ENCODE measurements at places on chromosomes 6 and 20.

GRCh38 chr6:4381381-4381780, 246.0 kb upstream of the ECI2 start:
- no peak for DNase-seq

- DNase-seq, result no peak
Observed at GRCh38 chr6:2920671-2921112, 17.6 kb upstream of the SERPINB9 start.

DNA sequence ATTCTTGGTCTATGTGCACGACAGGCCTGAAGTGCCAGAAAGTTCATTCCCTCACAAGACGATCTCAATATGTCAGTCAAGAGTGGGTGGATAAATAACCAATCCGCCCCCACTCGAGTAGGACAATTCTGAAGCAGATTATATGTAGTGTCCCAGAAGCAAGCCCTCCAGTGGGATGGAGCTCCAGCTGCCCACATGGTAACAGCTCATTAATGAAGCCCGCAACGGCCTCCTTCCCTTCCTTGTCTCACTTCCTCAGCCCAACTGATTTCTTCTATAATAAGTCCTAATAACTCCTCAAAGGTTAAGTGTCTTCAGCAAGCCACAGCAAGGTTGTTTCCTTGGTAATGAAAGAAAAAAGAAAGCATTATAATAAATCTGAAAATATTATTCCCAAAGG, 82.1 kb upstream of the F13A1 start:
- no peak for DNase-seq

- no peak for DNase-seq
Observed at GRCh38 chr20:4853757-4854560, 132.2 kb downstream of the PRND start.

DNA sequence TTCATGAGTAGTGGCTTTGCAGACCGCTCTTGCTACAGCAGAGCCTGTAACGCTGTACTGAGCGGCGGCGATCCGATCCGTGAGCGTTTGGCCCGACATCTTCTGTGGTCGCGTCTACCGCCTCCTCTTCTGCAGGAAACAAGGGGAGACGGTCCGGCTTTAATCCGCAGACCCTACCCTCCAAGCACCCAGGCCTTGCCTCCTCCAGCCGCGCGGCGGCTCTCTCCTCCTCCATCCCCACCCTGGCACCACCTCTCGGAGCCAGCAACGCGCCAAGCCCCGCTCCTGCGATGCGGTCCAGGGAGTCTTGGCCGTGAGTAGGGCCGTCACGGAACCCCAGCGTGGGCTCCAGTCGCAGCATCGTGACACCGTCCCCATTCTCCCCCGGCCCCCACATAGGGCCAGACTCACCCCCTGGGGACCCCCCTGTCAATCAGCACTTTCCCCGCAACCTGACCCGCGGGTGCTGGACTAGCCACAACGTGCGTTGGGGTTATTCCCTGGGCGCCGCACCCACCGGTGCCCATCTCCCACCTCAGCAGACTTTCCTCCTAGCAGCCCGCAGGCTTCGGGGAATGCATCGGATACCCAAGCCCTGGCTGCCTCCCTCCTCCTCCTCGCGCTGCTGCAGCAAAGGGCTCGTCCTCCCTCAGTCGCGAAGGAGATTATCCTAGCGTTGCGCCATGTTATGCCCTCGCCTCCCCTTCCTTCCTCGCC, 914 bp downstream of the SNAP91 start:
- DNase-seq, result no peak

GRCh38 chr6:133671376-133671775, 217.5 kb upstream of the TCF21 start:
- no peak for DNase-seq

- no peak for DNase-seq
Observed at GRCh38 chr20:32508775-32509119, 76.4 kb downstream of the NOL4L start.

- no peak for DNase-seq
Observed at GRCh38 chr20:62356589-62357186, 10.4 kb downstream of the LAMA5 start.

DNA sequence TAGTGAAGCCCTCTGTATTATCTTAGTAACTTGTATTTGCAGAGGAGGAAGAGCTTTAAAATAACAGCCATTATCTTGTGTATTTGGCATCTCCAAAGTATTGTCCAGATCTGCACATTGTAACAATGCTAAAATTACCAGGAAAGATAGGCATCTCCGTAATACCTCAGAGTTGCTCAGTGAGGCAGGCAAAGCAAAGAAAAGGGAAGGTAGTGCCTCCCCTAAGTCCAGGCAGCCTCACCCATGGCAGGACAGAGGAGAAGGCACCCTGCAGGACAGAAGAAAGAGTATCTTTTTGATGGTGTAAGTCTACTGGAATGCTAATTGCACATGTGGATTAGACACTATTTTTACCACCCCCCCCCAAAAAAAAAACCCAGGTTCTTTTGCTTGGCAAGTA, 13.6 kb upstream of the SSTR4 start:
- DNase-seq, result no peak

- no peak for DNase-seq
Observed at GRCh38 chr6:33665957-33666356, 44.8 kb downstream of the ITPR3 start.

GRCh38 chr6:49923826-49924225, 40.1 kb downstream of the DEFB114 start:
- DNase-seq, result no peak

DNA sequence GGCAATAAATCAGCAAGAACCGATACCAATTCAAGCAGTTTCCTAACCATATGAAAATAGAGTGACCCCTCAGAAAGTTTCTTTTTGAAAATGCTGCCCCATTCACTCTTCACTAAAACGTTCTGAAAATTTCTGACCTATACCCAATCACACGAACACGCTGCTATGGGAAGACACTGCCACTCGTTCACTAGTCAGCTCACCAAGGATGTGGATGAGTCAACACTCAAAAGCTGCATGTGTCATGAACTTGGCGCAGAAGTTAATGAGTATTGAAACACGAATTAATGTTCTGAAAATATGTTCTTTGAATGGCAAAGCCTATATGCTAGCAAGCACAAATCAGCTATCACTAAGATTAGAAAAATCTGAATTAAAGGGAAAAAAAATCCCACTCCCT, 84.2 kb downstream of the PREP start:
- no peak for DNase-seq

- DNase-seq, result no peak
Observed at GRCh38 chr20:33810259-33810658, 889 bp upstream of the CHMP4B start.

DNA sequence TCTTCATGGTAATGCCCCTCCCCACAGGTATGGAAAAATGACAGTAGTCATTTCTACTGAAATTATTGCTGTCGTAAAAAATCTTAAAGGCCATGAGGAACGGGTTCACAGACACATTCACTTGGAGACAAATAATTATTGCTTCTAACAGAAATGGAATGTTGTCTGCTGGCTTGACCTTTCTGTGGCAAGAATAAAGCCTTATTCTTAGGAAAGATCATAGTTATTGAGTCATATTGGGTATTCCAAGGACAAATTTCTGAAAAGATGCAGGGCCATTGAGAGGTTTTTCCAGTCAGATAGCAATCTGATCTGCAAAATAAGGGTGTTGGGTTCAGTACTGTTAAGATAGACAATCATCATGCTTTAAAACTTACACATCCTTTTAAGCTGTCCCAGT, 29.2 kb downstream of the AKAP7 start:
- DNase-seq, result no peak

DNA sequence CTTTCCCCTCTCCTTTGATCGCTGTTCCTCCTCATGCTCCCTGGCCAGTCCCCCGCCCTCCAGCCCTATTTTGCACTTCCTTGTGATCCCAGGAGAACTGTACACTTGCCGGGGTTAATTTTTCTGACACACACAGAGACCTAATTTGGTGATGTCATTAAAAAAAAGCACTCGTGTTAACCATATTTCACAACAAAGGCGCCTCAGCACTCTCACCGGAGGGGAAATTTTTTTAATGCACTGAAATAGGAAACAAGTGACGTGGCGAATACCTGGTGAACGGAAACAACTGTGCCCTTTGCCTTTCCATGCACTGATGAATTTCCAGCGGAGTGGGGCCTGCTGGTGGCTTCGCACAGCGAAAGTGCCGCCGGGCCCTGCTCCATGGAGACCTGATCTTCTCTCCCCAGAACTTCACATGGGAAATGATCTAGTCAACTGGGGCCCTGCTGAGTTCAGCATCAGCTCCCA, 53.9 kb upstream of the TAGAP start:
- DNase-seq, result peak; percentile 49

DNA sequence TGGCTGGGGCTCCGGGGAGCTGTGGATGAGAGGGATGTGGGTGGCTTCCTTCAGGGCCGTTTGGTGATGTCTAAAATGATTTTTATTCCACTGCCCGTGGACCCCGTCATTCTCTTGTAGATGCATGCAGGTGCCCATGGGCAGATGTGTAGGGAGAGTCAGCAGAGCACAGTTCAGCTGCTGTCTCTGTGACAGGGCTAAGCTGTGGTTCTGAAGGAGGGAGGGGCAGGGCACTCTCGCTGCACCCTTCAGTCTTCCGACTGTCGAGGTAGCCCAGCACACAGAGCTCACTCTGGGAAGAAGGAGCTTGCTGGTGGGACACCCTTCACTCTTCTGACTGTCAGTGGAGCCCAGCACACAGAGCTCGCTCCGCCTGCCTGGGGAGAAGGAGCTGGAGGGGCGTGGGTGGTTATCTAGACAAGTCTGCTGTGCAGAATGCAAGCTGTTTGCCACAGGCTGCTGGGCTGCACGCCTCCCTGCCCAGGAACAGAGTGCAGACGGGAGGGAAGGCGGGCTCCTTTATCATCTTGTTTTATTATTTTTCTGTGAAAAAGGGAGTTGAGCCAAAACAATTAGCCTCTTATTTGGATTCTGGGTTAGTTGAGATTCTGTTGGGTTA, 28.4 kb upstream of the ADRM1 start:
- DNase-seq, result no peak

- DNase-seq, result no peak
Observed at GRCh38 chr20:44087051-44087856, 99.7 kb downstream of the JPH2 start.

Measured in CD4-positive, alpha-beta T cell (primary cell).